CD4-positive, alpha-beta T cell treated with Interleukin-1 beta for 1 hour (primary cell): ENCODE measurements at places on chromosomes 6 and 20.

DNA sequence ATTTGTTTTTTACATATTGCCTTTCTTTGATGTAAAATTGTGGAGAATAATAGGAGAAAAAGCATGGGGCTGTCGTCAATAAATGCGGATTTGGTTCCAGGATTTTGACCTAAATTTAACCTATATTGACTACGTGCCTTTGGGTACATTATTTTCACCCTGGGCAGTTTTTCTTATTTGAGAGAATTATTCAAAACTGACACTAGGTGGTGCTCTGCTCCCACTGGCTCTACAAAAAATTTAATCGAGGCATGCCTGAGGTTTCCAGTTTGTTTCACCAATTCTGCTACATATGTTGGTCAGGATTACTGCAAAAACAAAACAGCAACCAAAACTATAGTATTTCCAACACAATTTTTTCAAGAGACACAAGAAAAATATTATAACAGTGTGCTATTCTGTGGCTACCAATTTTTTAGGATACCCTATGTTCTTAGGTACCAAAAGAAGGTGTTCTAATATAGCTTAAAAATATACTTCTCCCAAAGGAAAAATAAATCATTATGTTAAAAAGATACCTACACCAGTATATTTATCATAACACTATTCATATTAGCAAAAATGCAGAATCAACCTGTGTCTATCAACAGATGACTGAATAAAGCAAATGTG lies 48.6 kb upstream of the FABP7 start:
- DNase-seq: no peak

DNA sequence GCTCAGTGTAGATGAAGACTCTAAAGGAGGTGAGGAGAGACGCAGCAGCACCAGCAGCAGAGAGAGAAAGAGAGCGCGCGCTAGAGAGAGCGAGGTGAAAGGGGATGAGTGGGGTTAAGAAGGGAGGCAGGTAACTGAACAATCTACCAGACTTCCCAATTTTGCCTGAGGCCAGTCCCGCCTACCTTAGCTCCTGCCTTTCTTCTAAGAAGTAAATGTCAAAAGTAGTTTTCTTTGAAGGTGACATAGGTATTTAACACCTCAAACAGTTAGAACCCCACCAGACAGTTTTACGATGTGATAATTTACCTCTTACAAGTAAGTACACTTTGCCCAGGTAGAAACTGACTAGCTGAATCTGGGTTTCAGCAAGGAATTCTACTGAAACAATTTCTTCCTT lies 132.0 kb upstream of the EEF1E1 start:
- DNase-seq: no peak

GRCh38 chr6:39929039-39929732 lies 5.1 kb downstream of the MOCS1 start:
- DNase-seq: no peak

DNA sequence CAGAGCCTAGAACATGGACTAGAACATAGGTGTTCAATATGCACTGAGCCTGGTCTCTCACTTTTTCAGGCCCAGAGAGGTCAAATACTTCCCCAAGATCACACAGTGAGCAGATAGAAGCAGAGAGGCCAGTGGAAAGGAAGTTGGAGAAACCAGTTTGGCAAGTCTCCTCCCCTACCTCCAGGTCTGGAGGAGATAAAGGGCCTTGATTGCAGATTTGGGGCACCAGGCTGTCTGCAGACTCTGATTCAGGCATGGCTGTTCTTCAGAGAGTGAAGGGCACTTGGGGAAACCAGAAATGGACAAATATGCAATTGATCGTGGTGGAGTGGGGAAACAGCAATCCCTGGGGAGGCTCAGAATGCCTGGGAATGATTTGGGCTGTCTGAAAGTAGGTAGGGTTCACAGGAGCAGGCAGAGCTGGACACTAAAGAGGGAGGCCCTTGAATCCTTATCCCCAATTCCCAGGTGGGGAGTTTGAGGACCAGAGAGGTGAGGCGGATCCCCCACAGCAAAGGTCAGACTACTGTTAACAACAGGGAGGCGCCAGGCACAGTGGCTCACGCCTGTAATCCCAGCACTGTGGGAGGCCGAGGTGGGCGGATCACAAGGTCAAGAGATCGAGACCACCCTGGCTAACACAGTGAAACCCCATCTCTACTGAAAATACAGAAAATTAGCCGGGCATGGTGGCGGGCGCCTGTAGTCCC lies 2.3 kb downstream of the PEDS1 start:
- no peak for DNase-seq

- DNase-seq: no peak
These were observed 173.3 kb downstream of the RFX6 start for GRCh38 chr6:117050301-117050700.

- no peak for DNase-seq
These were observed 398 bp upstream of the SPATS1 start for GRCh38 chr6:44342052-44342451.

GRCh38 chr20:37295595-37295994 lies 6.1 kb downstream of the MANBAL start:
- no peak for DNase-seq

GRCh38 chr20:34268851-34269636 lies 27.8 kb downstream of the ASIP start:
- peak; percentile 6 for DNase-seq

- DNase-seq: no peak
These were observed 302.3 kb downstream of the HIVEP2 start for GRCh38 chr6:142642651-142643050.

DNA sequence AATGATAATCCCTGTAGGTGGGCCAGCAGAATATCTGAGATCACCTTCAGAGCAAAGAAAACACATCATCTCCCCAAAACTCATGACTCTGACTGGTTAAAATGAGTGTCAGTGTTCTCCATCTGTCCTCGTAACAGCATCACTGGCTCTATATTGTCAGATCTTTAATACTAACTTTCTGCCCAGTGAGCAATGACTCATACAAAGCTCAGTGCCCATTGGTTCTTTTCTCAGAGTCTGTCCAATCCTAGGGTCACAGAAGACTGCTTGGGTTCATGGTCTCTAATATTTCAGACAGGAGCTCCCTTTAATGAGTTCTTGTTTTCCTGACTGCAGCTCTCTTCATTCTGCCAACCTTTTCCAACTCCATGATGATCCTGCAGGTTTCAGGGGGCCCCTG lies 36.4 kb downstream of the HLA-DPB1 start:
- peak; percentile 52 for DNase-seq

DNA sequence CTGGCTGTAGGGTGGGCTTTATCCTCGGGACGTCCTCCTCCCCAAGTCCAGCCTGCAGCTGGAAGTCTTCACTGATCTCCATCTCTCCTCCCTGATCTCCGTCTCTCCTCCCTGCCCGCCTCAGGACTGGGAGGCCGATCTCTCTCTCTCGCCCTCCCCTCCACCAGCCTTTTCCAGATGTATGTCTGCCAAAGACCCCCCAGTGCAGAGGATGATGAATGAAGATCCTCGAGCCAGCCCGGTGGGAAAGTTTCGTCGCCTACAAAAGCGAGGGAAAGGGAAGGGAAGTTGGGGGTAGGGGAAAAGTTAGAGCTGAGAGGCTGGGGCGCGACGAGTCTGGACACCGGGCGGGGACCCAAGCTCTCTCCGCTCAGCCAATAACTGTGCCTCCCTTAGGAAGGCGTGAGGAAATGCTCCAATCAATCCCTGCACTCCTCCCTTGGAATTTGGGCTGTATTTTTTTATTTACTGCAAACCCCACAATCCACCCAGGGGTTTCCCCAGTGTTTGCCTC lies 595 bp upstream of the SRF start:
- DNase-seq: no peak
